ENCODE measurements at places on chromosomes 7 and 10. TPM values are rescaled to one million over a fixed set of nuclear protein-coding genes. Genes with fewer than 3 reads are reported as not detected.

LRRC17 gene
- 126 TPM for polyA plus RNA-seq

STOX1 gene
- polyA plus RNA-seq, result 9.7 TPM

DNA sequence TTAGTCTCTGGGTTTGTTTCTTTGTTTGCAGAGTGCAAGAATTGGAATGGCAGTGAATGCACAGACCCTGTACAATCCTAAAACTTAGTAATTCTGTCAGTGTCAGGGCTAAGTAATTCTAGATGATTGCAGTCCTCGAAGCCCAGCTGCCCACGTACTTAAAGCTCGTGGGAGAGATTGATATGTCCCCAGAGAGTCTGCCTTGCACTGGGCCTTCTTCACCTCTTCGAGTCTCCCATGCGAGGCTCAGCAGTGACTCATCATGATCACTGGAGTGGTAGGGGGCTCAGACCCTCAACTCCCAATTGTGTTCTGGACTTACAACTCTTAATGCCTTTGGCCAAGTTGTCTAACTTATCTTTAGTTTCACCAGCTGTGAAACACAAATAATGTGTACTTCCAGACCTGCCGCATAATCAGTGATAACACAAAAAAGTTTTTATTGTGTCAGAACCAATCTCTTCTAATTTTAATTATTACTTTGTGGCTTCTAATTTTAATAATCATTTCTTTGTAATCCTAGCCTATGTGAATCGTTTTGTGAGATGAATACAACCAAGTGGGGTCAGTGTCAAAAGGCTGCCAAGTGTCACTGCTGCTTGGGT lies 345.6 kb upstream of the LRGUK start:
- DNase-seq, result no peak

- DNase-seq, result no peak
Measured at GRCh38 chr10:79555354-79556309, 4.6 kb downstream of the SFTPA2 start.

DNA sequence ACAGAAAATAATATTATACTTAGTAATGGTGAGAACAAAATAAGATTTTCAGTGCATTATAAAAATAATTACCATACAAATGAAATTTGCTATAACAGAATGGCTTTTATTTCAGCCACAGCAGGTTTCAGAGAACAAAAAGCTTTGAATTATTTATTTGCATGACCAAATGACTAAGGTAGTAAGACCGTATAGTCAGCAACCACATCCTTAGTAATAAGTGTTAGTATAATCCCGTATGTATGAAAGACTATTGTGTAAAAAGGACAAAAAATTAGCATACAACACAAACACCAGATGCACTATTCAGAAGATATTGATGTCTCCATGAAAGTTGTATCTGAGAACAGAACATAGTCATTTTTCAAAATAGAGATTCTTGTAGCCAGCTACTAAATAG lies 12.2 kb downstream of the PDZD8 start:
- no peak for DNase-seq

ANKRD30A gene
- not detected for polyA plus RNA-seq

- no peak for DNase-seq
Measured at GRCh38 chr7:12777257-12777656, 89.8 kb downstream of the ARL4A start.

GRCh38 chr10:35335133-35336083 lies 901 bp upstream of the CCNY start:
- DNase-seq, result no peak

GRCh38 chr10:100781145-100781665 lies 35.8 kb downstream of the PAX2 start:
- no peak for DNase-seq

DNA sequence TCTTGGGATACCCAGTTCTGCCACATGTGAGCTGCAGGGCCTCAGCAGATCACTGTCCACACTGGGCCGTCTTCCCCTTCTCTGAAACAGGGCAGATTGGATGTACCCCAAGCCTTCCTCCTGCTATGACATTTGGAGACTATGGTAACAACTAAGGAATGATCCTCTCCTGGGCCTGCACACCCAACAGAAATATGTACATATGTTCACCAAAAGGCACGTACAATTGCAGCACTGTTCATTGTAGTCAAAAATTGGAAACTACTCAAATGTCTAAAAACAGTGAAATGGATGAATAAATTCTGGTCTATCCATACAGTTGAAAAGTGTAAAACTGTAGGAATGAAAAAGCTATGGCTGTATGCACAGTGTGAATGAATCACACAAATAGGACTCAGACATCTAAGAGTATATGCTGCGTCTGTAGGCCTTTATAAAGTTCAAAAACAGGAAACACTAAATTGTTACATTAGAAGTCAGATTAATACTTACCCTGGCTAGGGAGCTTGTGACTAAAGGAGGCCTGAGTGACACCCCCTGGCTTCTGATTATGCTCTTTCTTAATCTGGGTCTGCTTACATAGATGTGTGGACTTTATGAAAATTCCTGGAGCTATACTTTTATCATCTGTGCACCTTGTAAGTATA lies 16.1 kb upstream of the XPNPEP1 start:
- DNase-seq, result no peak

GRCh38 chr7:146115851-146116520 lies 615 bp upstream of the CNTNAP2 start:
- peak; percentile 90 for DNase-seq

DNA sequence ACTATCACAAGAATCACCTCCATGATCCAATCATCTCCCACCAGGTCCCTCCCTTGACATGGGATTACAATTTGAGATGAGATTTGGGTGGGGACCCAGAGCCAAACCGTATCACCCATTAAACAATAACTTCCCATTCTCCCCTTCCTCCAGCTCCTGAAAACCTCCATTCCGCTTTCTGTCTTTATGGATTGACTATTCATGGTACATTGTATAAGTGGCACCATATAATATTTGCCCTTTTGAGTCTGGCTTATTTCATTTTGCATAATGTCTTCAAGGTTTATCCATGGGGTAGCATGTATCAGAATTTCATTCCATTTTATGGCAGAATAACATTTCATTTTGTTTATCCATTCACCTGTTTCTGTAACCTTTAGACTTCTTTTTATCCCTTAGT lies 39.2 kb upstream of the GARS1 start:
- no peak for DNase-seq
